Panc1 (cell line): ENCODE measurements at places on chromosomes 6 and 20.

DNA sequence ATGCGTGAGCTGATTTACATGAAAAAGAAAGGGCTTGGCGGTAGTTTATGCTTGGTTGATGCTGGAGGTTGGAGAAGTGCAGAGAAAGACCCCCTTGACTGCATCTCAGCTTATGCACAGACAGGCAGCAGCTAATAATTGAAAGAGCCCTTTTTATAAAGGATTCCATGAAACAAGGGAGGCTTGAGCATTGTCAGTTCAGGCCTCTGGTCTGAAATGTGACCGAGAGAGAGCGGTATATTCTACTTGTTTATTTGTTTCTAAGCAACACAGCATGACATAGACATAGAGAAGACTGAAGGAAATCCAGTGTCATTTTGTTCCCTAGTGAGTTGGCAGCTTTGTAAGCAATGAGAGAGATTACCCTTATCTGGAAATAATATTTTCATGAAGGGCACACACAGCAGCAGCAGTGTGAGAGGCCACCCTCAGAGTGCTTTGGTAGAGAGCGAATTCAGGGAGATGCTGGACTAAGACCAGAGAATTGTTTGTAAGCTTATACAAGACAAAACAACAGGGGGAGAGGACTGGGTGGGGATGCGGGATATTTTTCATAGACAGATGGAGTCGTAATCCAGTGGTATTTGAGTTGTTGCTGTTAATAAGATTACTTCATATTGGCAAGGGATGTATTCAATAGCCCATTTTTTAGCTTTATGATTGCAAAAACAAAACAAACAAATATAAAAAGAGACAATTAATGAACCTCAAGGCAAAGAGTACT is 34.6 kb upstream of the LAMA2 start:
- no peak for DNase-seq

DNA sequence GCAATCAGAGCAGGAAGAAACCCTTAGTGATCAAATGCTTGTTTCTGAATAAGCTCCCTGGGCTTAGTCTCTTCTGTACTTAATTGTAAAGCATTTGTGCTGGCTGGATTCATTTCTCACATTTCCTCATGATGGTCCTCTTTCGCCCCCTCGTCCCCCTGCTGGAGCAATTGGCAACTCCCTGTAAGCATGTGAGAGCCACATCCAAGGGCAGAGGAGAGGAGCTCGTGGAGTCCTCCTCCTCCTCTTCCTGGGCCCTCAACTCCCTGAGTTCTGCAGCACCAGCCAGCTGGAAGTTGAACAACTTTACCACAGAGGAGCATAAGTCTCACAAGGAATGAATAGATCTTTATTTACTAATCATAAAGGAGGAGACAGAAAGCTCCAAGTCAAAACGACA is 12.6 kb downstream of the ANKEF1 start:
- no peak for DNase-seq

DNA sequence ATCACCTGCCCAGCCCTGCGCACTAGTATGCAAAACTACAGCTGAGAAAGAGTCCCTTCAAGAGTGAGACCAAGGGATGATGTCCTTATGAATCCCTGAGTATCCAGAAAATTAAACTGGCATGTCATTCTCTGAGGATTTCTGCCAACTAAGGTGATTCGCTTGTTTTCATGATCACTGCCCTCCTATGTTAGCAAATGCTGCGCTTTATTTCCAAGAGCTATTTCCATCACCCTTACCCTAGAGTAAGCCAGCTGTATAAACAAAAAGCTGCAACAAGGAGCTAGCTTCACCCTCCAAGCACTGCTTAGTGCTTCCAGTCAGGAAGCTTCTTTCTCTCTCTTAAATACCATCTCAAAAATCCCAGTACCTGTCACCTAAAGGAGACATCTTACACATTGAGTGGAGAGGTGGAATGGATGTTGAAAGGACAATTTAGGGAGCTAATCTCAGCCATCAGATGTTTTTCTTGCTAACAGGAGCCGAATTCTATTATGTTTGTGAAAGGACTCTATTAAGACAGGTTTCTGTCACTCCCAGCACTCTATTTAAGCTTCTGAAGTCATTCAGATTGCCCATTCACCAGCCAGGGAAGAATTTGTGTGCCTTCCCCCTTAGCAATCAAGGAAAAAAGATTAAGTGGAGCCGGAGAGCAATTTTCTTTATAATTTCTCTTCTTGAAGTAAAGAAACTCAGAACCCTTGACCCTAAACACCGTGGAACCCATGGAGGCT is 322.2 kb downstream of the NRN1 start:
- DNase-seq = no peak

- DNase-seq = no peak
These were observed 62.0 kb downstream of the GPX5 start for GRCh38 chr6:28587746-28588075.

GRCh38 chr6:122833021-122833491 is 44.0 kb downstream of the SMPDL3A start:
- no peak for DNase-seq

GRCh38 chr6:36851626-36852025 is 12.4 kb upstream of the CPNE5 start:
- DNase-seq = no peak

DNA sequence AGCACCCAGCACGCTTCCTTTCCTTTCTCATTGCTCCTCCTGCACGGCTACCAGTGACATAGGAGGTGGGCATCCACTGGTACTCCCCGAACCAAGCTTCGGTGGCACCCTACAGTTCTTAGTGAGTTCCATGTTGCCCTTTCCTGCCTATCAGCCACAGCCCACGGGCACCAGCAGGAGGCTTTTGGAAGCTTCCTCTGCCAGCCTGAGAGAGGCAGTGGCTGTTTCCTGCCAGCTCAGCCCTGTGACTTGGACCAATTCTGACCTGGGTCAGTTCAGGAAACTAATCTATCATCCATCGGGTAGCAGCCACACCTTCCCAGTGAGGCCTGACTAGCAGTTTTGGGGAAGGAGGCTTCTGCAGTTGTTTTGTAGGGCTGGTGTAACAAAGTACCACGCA is 176.4 kb upstream of the UST start:
- DNase-seq = no peak

DNA sequence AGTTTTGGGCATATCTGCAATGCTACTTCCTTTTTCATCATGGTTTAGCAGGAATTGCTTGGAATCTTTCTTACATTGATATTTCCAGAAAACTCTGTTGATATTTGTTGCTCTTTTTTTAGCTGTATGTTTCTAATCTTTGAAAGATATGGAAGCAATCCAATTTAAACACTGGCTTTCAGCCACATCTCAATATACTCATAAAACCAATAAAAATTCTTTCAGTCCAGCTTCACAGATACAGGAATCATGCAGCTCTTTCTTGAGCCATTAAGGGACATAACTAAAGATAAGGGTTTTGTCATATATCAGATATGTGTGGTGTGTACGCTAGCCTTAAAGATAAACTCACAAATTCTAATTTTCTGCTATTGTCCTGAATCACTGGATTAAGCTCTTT is 47.4 kb downstream of the PKIB start:
- no peak for DNase-seq

GRCh38 chr20:9210356-9210755 is 141.5 kb downstream of the PLCB4 start:
- DNase-seq = no peak

GRCh38 chr20:19710336-19711120 is 47.5 kb upstream of the RIN2 start:
- DNase-seq = no peak

DNA sequence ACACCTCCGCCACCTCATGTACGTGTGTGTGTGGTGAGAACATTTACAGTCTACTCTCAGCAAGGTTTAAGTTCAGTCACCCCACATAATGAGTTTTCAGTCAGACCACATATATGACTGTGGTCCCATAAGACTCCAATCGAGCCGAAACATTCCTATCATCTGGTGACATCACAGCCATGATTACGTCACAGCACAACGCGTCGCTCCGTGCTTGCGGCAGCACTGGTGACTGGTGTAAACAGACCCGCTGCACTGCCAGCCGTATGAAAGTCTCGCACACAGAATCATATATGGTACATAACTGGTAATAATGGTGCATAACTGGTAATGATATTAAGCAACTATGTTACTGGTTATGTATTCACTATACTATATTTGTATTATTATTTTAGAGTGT is 150.7 kb downstream of the DLL1 start:
- no peak for DNase-seq

- no peak for DNase-seq
These were observed 512 bp downstream of the TTBK1 start for GRCh38 chr6:43243664-43244321.

GRCh38 chr6:74409447-74409846 is 713.4 kb downstream of the CD109 start:
- peak; percentile 60 for DNase-seq

- DNase-seq = no peak
These were observed 43.4 kb upstream of the FABP7 start for GRCh38 chr6:122736163-122736562.

- DNase-seq = no peak
These were observed 51.1 kb downstream of the RCAN2 start for GRCh38 chr6:46440141-46440540.

DNA sequence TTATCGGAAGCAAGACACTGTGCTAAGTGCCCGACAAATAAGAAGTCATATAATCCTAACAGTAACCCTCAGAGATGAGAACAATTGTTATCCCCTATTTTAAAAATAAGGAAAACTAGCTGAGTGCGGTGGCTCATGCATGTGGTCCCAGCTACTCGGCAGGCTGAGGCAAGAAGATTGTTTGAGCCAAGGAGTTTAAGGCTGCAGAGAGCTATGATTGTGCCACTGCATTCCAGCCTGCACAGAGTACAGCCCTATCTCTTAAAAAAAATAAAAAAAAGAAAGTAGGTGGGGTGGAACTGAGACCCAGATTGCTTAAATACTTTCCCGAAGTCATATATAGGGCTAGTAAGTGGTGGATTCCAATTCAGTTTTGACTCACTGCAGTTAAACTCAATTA is 84.7 kb downstream of the UST start:
- no peak for DNase-seq

DNA sequence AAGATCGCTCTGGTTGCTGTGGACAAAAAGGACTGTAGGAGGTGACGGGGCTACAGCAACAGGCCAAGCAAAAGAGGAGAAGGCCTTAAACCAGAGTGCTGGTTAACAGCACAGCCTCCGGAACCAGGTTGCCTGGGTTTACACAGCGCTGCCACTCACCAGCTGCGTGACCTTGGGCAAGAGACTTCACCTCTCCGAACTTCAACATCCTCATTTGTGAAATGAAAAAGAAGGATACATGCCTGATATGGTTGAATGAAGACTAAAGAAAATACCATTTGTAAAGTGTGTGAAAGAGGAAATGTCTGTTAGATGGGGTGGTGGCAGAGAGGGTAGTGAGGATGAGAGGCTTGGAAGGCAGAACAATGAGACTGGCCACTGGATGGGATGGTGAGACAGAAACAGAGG is 44.9 kb downstream of the PREX1 start:
- DNase-seq = no peak

DNA sequence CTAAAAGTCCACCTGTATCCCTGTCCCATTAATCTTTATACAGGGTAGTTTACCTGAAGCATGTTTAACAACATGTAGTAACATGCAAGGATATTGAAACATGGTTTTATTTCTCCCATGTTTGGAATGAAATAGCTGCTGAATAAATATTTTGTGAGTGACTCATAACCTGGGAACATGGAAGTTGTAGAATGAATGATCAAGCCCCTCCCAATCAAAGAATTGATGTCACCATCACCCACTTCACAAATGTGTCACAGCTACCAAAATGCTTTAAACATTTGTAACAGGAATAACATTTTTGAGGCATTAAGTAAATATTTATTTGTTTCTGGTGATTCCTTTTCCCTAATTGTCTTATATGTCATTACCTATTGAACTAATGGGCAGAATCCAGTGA is 58.9 kb upstream of the TNFAIP3 start:
- DNase-seq = peak; percentile 48

- DNase-seq = no peak
These were observed 171.5 kb downstream of the CARMIL1 start for GRCh38 chr6:25450469-25451198.

- no peak for DNase-seq
These were observed 635.2 kb upstream of the IMPG1 start for GRCh38 chr6:76707630-76708029.

- no peak for DNase-seq
These were observed 551.2 kb downstream of the QKI start for GRCh38 chr6:163965426-163966348.

DNA sequence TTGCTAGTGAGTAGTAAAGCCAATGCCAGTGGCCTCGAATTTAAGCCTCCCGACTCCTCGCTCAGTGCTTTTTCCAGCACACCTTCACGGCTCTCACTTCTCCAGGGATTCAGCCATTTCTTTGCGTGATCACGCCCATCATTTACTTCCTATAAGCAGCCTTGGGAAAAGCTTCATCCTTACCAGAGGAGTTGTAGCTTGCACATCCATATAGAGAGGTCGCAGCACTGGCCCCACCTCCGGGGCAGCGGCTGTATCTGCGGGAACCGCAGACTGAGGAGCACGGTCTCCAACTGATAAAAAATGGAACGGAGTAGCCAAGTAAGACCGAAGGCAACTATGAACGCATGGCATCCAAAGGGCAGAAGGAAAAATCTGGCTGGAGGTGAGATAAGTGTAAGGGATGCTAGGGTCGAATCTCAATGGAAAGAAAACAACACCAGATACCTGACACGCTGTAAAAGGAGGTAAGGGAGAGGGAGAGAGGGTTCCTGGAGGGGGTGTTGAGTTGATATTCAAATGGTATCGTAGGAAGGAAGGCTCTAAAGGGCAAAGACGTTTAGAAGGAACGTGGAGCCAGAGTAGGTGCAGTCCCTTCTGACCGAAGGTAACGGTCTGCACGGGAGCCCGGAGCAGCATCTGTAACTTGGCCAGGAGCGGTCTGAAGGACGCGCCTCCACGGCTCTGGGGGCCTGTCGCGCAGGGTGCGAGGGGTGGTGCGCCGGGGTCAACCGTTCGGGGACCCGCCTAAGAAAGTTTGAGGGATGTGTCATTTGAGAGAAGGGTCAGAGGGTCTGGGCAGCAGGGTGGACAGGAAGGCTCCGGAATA is 640 bp downstream of the NFS1 start:
- DNase-seq = no peak

DNA sequence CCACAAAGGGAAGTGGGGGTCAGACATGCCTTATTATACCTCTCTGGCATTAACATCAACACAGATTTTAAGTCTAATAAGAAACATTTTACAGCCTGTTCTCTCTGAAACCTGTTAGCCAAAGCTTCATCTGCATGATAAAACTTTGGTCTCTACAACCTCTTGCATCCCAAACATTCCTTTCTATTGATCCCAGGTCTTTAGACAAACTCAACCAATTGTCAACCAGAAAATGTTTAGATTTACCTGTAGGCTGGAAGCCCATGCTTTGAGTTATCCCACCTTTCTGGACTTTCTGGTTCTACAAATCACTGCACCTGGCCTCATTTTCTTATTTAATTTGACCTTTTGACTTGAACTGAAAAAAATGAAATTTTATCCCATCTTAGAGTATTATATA is 20.8 kb downstream of the MCM8 start:
- DNase-seq = no peak
